ENCODE measurements at places on chromosomes 6 and 20. TPM values are rescaled to one million over a fixed set of nuclear protein-coding genes. Genes with fewer than 3 reads are reported as not detected.

The ARMH2 gene
- total RNA-seq = not detected

The BACH2 gene
- 0.78 TPM for total RNA-seq

The RBM24 gene
- 6.1 TPM for total RNA-seq

The HLA-G gene
- total RNA-seq = 0.91 TPM

All from epithelial cell of alveolus of lung (primary cell).